CD4-positive, CD25-positive, alpha-beta regulatory T cell (primary cell): ENCODE measurements at places on chromosomes 12 and 14. TPM values are rescaled to one million over a fixed set of nuclear protein-coding genes. Genes with fewer than 3 reads are reported as not detected.

GRCh38 chr12:79766705-79767464 lies 76.1 kb upstream of the PAWR start:
- no peak for DNase-seq

DNA sequence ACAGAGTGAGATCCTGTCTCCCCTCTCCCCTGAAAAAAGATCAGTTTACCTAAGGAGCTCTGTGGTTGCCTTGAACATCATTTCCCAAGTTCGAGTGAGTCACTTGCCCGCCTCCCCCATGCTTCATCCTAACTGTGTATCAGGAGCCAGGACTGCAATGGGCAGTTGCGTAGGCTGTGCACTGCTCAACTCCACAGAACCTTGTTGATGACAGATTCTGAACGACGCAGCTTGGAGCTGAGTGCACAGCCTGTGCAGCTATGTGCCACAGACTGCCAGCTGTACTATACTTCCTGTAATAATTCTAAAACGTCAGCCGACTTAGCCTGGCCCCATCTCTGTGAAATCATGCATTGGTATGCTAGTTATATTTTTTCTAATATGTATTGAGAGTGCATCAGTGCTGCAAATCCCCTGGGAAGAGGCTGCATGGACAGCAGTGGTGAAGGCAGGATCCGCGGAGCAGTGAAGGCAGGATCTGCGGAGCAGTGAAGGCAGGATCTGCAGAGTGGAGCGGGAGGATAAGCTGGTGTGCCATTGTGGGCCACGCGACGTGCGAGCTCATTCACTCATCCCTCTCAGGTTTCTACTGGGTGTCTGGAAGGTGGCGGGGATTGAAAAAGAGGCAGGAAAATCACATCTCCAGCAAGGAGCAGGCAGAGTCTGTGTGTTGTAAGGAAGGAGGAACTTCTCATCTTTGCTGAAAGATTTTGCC lies 80.8 kb downstream of the GALNT9 start:
- DNase-seq, result no peak

The NKX2-1 gene
- not detected for total RNA-seq

DNA sequence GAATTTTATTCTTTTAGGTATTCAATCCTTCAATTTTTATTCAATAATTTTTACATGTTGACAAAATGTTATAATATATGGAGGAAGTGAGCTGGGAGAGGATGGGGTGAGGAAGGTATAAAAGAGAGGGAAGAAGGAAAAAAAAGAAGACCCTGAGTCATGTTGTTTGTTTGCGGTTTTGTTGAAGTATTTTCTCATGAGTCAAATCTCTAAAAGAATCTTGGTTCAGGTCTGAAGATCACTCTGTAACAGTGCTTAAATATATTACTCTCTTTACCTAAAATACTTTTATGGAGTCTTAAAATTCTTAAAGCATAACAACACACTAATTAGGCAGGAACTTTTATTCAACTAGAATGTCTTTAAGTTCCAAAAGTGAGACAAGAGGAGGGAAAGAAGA lies 489.6 kb upstream of the GARIN6 start:
- no peak for DNase-seq

DNA sequence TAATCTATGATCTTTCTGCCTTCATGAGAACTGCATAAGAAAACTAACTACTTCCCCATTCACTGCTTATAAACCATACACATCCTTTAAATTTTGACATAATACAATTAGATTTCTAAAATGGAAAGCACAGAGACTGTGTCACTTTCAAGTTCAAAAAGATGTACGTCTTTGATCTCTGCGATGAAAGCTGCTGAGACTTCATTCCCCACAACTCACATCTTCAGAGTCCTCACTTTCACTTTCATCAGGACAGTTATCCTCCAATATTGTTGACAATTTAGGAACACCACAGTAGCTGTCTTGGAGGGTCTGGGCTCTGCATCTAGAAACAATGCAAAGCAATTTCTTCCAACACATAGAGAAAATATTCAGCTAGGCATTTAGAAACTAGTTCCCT lies 47.9 kb upstream of the KCNC2 start:
- peak; percentile 22 for DNase-seq

DNA sequence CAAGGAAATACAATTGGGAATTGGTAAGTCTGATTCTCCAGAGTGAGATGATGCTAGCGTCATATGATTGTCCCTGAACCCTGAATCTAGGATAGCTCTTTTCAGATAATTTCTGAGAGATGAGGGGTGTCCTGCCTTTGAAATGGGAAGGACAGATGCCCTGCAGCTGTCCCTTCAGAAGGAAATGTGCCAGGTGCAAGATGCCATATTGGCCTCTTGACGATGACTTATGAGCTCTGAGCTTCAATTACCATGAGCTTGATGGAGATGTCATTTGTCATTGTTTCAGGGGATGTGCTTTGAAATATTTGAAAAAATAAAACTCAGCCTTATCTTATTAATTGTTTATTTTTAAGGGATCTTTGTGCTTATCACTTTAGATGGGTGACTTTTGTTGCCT lies 185.1 kb downstream of the DACT1 start:
- DNase-seq, result no peak

The KLRK1 gene
- 2.7 TPM for total RNA-seq
